DMS79 (cell line): ENCODE measurements at places on chromosomes 2 and 18.

- no peak for DNase-seq
Measured at GRCh38 chr2:2921011-2921720, 456.5 kb downstream of the EIPR1 start.

- DNase-seq, result no peak
Measured at GRCh38 chr18:13218368-13218991, at the start of gene LDLRAD4. Gene LDLRAD4, plus strand, starts transcription at chr18:13218760.

- DNase-seq, result no peak
Measured at GRCh38 chr2:61438670-61439069, 32.2 kb downstream of the USP34 start.

GRCh38 chr18:75130591-75131328, 78.2 kb downstream of the PTGR3 start:
- no peak for DNase-seq

DNA sequence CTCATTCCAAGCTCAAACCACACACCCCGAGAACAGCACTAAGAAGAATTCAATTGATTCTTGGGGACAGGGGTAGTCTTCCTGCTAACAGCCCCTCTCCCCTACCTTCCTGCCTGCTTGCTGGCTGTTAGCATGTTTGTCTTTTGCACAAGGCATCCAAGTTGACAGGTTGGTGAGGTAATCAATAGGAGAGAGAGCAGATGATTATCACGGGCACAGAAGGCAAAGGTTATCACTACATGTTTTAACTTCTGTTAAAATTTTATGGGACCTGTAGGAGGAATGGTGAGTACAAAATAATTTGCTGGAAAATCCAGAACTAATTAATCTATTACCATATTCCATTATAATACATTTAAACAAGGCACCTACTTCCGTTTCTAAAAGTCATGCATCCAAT, 442.1 kb upstream of the TCF4 start:
- no peak for DNase-seq

- DNase-seq, result no peak
Measured at GRCh38 chr18:37967261-37967660, 401.7 kb upstream of the CELF4 start.

DNA sequence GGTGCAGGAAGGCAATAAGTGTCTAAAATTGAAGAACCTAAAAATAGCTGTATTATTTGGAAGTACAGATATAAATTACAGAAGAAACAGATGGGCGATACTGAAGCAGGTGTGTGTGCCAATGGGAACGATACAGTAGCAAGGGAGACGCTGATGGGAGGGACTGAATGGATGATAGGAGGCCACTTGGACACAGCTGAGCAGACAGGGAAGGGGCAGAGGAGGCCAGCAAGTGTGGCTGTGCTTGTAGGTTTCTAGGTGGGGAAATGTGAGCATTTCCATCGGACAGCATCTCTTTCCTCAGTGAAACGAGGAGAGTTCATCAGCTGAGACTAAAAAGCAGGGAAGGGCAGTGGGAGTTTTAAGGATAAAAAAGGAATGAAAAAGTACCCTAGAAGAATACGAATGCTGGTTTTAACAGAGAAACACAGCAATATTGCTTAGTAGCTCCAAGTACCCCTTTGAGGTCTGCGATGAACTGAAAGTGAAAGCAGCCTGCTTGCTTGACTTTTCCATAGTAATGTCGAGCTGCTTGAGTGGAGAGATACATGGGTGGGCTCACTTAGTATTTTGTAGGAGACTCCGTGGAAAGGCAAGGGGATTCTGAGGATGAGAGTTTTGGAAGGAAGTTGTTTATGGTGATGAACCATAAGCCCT, 91.7 kb upstream of the EPC2 start:
- DNase-seq, result peak; percentile 78

DNA sequence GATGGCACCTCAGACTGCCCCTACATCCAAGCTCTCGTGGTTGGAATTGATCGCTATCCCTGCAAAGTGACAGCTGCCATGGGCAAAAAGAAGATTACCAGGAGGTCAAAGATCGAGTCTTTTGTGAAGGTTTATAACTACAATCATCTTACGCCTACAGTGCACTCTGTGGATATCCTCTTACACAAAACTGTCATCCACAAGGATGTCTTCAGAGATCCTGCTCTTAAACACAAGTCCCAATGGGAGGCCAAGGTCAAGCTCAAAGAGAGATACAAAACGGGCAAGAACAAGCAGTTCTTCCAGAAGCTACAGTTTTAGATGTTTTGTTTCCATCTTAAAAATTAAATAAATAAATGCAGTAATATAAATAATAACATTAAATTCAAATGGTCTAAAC, 45.4 kb downstream of the INO80D start:
- DNase-seq, result no peak

GRCh38 chr18:7830468-7830867, 263.4 kb downstream of the PTPRM start:
- no peak for DNase-seq

- no peak for DNase-seq
Measured at GRCh38 chr2:137173463-137173862, 408.1 kb downstream of the THSD7B start.

DNA sequence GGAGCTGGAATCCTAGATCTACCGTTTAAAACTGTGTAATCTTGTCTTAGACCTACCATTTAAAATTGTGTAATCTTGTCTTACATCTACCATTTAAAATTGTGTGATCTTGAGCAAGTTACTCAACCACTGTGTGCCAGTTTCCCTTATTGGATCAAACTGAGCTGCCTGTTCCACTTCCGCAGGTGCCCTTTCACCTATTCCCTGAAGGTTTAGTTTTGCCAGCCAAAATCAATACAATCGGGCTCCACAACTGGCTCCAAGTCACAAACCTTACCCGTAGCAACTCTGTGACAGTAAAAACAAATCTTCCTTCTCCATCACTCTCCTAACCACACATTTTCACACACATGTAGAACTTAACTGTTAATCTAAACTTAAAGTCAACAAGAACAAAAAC, 20.1 kb downstream of the DOCK10 start:
- no peak for DNase-seq

DNA sequence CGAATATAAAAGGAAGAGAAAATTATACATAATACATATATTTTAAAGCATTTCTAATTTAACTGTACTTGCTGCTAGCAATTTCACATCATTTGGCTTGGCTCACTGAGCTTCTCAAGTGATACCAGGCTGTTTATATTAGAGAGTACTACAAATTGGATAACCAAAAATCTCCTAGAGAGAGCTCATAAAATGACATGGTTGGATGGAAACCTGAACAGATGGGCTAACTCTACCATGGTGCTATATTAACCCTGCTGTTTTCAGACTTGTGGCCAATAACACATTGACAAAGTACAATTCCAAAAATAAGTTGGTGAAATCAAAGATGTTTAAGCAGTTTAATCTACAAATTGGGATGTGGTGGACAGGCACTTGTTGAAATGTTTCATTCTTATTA, 364.4 kb upstream of the GCFC2 start:
- DNase-seq, result peak; percentile 73

GRCh38 chr2:29525921-29526320, 395.5 kb downstream of the ALK start:
- no peak for DNase-seq

- no peak for DNase-seq
Measured at GRCh38 chr18:70041459-70042050, 93.9 kb upstream of the CD226 start.

DNA sequence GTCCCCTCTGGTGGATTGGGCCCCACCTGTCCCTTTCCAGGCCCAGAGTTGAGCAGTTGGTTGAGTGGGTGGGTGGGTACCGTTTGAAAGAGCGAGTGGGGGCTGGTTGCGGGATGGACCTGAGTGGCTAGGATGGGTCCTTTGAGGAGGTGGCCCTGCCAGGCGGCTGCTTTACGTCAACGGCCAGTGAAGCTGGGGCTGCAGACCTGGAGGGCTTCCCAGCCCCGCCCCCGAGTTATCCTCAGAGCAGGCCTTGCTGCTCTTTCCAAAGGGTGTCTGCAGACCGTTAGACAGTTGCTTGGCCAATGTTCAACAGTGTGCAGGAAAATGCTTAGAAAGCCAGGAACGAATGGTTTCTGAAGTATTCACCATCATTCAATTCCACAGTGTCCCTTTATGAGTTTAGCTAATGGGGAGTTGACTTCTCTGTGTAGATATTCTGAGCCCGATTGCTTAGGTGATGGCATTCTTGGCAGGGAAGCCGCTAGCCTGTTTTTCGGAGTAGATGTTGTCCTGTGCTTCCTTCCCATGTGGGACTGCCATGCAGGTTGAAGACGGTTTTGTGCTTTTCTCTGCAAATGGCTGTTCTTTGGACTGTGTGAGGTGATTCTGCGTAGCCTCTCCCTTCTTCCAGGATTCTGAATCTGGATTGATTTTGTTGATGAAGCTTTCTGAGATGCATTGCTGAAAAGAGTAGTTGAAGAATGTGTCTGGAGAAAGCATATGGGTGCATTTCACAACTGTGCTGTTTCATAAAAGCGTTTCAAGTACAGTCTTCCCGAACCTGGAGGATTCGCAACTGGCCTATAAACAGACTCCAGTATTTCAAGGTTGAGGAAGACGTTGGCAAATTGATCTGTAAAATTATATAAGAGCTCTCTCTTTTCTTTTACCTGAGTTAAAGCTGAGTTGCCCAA, 45.8 kb downstream of the LDLRAD4 start:
- no peak for DNase-seq

DNA sequence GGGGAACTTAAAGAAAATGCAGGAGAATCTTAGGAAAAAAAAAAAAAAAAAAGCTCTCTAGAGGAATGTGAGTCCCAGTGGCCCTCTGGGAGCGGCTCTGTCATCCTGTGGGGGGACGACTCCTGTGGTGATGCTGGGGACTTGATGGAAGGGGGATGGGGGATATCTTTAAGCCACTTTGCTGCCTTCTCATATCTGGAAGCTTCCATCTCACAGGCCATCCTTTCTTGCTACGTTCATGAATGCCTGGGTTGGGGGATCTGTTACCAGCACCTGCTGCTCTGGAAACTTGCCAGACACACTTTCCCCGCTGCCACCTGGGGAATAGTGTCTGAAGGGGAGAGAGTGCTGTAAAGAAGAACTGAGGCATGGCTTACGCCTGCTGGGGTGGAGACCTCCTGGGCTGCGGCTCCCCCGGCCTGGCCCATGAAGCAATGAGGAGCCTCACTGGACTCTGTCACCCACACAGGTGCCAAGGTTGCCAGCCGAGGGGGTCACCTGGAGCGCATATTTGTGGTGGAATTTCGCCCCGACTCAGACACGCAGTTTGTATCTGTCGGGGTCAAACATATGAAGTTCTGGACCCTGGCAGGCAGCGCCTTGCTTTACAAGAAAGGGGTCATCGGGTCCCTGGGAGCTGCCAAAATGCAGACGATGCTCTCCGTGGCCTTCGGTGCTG, 92.8 kb downstream of the RTN4 start:
- DNase-seq, result peak; percentile 13

DNA sequence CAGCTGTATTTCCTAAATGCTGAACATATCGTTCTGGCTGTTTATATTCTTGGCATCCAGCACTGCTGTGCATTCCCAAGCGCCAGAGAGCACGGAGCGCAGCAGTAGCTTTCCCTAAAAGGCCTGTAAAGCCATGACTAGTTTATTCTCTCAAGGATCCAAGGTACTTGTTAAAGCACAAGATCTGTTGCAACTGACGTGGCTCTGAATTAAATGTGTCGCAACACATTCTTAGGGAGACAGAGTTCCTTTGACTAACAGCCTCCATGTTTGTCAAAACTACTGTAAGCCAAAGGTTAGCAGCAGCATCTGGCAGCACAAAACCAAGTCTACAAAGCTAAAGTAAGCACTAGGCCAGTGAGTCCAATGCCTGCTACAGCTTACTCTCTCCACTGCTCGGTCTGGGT, 188.6 kb upstream of the FN1 start:
- no peak for DNase-seq

- DNase-seq, result no peak
Measured at GRCh38 chr2:160096409-160096808, 34.0 kb upstream of the PLA2R1 start.
